Muscle of leg (tissue), 16 donors: ENCODE measurements at places on chromosomes 7 and 10. TPM values are rescaled to one million over a fixed set of nuclear protein-coding genes. Genes with fewer than 3 reads are reported as not detected.

AASS gene
- total RNA-seq, result 20.6 TPM

ZNF775 gene
- total RNA-seq, result 6.2 TPM

SPDYE11 gene
- 0.04 TPM for total RNA-seq

PARG gene
- 29.4 TPM for total RNA-seq

NPS gene
- total RNA-seq, result not detected

TAS2R4 gene
- 1.5 TPM for total RNA-seq

SUN3 gene
- not detected for total RNA-seq

TBL2 gene
- 37.5 TPM for total RNA-seq

GTF2IRD1 gene
- 12.5 TPM for total RNA-seq

CCDC146 gene
- total RNA-seq, result 6.7 TPM

ZFAND4 gene
- total RNA-seq, result 12.2 TPM

TBX20 gene
- not detected for total RNA-seq

HSPA12A gene
- 6.3 TPM for total RNA-seq

CELF2 gene
- total RNA-seq, result 37.2 TPM

MRPS24 gene
- total RNA-seq, result 101 TPM

SHTN1 gene
- total RNA-seq, result 3.3 TPM

TSPAN13 gene
- total RNA-seq, result 31.6 TPM

SSC4D gene
- total RNA-seq, result 0.84 TPM

PRSS1 gene
- total RNA-seq, result not detected

ADAMTS14 gene
- 12.5 TPM for total RNA-seq

OPALIN gene
- total RNA-seq, result not detected

IDI2 gene
- total RNA-seq, result not detected

OGDHL gene
- total RNA-seq, result 0.31 TPM

OPN1SW gene
- total RNA-seq, result not detected

SYT15 gene
- 1.1 TPM for total RNA-seq

SPDYE2B gene
- total RNA-seq, result not detected

CYP3A7 gene
- total RNA-seq, result 0.58 TPM

RPEL1 gene
- not detected for total RNA-seq

SRRT gene
- total RNA-seq, result 49.8 TPM

CLDN12 gene
- total RNA-seq, result 18.7 TPM

ERVW-1 gene
- total RNA-seq, result 0.40 TPM

FBXL13 gene
- total RNA-seq, result 0.71 TPM

NAPEPLD gene
- total RNA-seq, result 10.8 TPM

DNAJC12 gene
- 8.5 TPM for total RNA-seq

GSTK1 gene
- 80.2 TPM for total RNA-seq

PIP gene
- total RNA-seq, result not detected

ZNF853 gene
- total RNA-seq, result 7.2 TPM

ZPBP gene
- total RNA-seq, result not detected

ADAM22 gene
- total RNA-seq, result 15.3 TPM

OIT3 gene
- 7.9 TPM for total RNA-seq

CAMK2B gene
- total RNA-seq, result 5.9 TPM

MYH16 gene
- total RNA-seq, result not detected

PAOX gene
- total RNA-seq, result 3.4 TPM

AHCYL2 gene
- 13.0 TPM for total RNA-seq

PRKG1 gene
- total RNA-seq, result 51.3 TPM

DYNC1I1 gene
- total RNA-seq, result 0.53 TPM

LRRTM3 gene
- total RNA-seq, result 2.6 TPM

GPAM gene
- 14.9 TPM for total RNA-seq

UNCX gene
- not detected for total RNA-seq

TAS2R5 gene
- 1.1 TPM for total RNA-seq

UPK3BL2 gene
- total RNA-seq, result 2.8 TPM

STEAP1B gene
- total RNA-seq, result 3.1 TPM

A1CF gene
- not detected for total RNA-seq

RUFY2 gene
- 19.8 TPM for total RNA-seq

CARD11 gene
- 0.09 TPM for total RNA-seq

ASZ1 gene
- not detected for total RNA-seq

FFAR4 gene
- not detected for total RNA-seq

HTR5A gene
- not detected for total RNA-seq

C10orf53 gene
- total RNA-seq, result not detected
